ENCODE measurements at places on chromosomes 1 and 21.

GRCh38 chr1:56644919-56645676, at the start of gene PRKAA2:
Gene PRKAA2 (plus strand): TSS chr1:56645314. CDS start chr1:56645388, 74 bp downstream.
- peak; percentile 67 for DNase-seq

DNA sequence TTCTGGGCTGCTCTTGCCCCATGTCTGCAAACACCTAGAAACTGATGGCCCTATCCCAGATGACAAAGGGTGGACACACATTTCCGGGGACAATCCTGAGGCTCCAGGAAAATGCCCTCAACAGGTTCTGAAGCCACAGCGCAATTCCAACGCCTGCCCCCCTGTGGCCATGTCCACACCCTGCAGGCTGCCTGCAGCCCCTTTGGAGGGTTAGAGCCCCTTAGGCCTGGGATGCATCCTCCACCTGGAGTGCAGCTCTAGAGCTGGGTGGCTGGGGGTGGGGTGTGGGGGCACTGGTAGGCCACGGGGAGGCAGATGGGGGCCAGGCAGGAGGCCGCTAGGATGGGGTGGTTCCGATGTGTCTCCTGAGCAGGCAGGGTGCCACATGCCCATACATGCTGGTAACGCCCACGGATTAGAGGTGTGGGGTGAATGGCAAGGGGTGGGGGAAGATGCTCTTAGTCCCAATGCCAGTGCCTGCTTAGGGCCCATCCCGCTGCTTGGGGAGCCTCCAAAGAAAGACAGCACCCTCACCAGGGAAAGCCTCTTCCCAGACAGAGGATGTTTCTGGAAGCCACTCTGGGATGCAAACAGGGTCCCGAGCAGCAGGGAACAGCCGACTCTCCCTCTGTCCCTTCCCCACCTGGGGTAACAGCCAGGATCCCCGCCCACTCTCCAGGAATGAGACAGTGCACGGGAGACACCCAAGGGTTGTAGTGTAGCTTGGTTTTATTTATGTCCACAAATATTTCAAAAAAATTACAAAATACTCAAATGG, 34.0 kb downstream of the SLC45A1 start:
- DNase-seq: no peak

GRCh38 chr1:156889802-156890580, 3.5 kb upstream of the PEAR1 start:
- peak; percentile 53 for DNase-seq

DNA sequence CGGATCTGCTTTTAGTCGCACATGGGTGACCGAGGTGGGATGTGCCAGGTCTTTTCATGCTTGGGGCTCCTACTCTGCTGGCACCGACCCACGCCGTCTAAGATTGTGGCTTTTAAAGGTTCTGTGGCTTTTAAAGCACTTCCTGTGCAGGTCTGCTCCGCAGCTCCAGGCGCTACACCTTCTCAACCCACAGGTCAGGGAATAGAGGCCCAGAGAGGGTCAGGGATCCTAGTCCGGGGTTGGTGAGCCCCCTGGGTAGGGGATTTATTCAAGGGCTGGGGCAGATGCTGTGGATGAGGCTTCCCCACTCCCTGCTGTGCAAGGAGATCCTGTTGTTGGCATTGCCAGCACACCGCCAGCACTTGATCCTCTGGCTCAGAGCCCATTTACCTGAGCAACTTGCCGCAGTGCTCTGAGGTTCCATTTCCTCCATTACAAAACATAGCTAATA, 212.8 kb upstream of the RAB4A start:
- DNase-seq: no peak

DNA sequence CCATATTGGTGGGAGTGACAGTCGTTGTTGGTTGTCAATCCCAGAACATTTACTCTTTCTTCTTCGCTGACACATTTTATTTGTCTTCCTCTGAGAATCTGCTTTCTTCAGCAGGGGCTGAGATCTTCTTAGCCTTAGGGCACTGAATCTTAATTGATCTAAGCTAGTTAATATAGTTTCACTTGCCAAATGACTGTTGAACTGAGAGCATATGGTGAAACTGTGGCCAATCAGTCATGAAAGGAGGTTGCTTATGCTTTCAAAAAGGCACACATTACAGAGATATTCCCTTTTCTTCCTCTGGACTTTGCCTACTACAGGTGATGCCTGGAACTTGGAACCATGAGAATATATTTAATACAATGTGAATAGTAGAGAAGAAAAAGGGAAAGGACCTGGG, 60.0 kb upstream of the KIAA0040 start:
- no peak for DNase-seq

DNA sequence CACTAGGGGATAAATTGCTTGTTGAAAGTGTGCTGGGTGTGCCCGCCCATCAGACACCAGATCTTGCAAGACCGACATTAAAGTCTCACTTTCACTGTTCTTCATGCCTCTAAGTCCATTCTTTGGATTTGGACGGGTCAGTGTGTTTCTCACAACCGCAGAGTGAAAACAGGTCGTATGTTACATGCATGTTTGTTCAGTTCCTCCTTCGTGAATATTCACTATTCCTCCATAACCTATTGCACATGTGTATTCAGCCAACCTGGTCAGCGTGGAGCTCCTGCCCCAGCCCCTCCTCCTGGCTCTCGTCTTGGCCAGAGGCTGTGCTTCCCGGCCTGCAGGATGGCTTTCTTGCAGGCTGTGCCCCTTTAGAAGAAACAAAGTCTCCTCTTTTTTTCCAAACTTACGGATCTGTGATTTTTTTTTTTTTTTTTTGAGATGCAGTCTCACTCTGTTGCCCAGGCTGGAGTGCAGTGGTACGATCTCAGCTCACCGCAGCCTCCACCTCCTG, 2.2 kb upstream of the KRTAP10-6 start:
- DNase-seq: peak; percentile 27

GRCh38 chr1:19046972-19047731, 90.7 kb upstream of the IFFO2 start:
- no peak for DNase-seq

- DNase-seq: no peak
Observed at GRCh38 chr1:243452092-243452491, 196.3 kb downstream of the SDCCAG8 start.

GRCh38 chr1:90753556-90753955, 36.5 kb upstream of the BARHL2 start:
- DNase-seq: no peak

Data from mesothelial cell of epicardium (in vitro differentiated cells).